Activated B cell treated with CpG ODN at 0.5 μM for 24 hours (primary cell): ENCODE measurements at places on chromosomes 3 and 15.

GRCh38 chr3:48428088-48428571 lies 1.8 kb downstream of the PLXNB1 start:
- peak overlapping the region; percentile 51 for H3K4me3 ChIP-seq
- no peak for DNase-seq
- peaks cover 9% of the 10 kb centered on the region for H3K27me3 ChIP-seq
- no peak overlapping the region for H3K27ac ChIP-seq
- peaks cover 8% of the 10 kb centered on the region for H3K36me3 ChIP-seq

DNA sequence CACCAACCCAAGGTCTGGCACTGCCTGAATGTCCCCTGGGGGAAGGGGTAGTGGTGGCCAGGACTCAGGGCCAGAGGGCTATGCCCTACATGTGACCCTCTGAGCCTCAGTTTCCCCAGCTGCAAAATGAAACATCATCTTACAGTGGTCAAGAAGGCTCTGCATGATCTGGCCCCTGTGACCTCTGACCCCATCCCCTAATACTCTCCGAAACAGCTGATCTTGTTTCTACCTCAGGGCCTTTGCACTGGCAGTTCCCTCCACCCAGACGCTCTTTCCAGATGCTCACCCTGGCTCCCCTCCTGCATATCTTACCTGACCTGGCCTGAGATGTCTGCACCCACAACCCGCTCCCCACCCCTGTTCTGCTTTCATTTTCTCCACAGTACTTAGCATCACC lies 21.8 kb downstream of the PLXND1 start:
- H3K36me3 ChIP-seq: no peaks in the 10 kb centered on the region
- no peak overlapping the region for H3K4me3 ChIP-seq
- no peaks in the 10 kb centered on the region for H3K27me3 ChIP-seq
- no peak overlapping the region for H3K27ac ChIP-seq
- peaks cover 9% of the 10 kb centered on the region for H3K4me1 ChIP-seq
- DNase-seq: no peak

DNA sequence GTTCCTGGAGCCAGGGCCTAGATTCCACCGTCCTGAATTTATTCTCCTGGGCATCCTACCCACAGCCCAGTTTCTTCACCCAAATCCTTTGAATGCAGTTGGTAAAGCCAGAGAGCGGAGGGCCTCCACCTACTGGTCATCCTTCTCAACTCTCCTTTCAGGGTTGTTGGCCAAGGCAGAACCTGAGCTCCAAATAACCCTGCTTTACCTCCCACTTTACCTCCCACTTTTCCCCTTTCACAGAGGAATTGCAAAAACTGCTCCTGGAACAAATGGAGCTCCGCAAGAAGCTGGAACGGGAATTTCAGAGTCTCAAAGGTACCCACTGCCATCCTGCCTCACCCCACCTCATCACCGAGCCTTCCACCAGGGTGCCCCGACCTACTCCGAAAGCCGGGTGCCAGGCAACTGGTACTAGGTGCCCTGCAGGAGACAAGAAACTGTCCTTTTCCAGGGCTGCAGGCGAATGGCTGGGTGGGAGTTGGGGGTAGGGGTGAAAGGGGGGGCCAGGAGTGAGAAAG lies 6.8 kb downstream of the SKOR1 start:
- H3K4me1 ChIP-seq: peaks cover 52% of the 10 kb centered on the region
- no peak overlapping the region for H3K27ac ChIP-seq
- no peaks in the 10 kb centered on the region for H3K36me3 ChIP-seq
- no peak for DNase-seq
- no peak overlapping the region for H3K4me3 ChIP-seq

GRCh38 chr3:100516232-100516631 lies 23.8 kb downstream of the TMEM45A start:
- no peaks in the 10 kb centered on the region for H3K4me1 ChIP-seq
- no peak for DNase-seq
- H3K27me3 ChIP-seq: no peaks in the 10 kb centered on the region
- H3K27ac ChIP-seq: no peak overlapping the region
- no peak overlapping the region for H3K4me3 ChIP-seq

GRCh38 chr3:40211579-40211978 lies 97.9 kb upstream of the EIF1B start:
- H3K4me3 ChIP-seq: no peak overlapping the region
- no peaks in the 10 kb centered on the region for H3K4me1 ChIP-seq
- H3K27me3 ChIP-seq: no peaks in the 10 kb centered on the region
- no peak overlapping the region for H3K27ac ChIP-seq

DNA sequence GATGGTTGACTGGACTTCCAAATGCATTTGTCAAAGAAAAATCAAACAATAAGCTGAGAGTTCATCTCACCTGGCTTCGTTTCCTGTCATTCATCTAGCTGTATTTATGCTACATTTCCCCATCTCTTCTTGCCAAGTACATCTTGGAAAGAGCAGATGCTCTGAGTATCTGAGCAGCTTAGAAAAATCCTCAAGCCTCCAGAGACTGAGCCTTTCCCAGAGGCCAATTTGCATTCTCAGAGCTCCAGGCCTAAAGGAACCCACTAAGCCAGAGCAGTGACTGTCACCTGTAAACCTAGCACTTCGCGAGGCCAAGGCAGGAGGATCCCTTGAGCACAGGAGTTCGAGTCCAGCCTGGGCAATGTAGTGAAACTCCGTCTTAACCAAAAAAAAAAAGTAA lies 100.5 kb downstream of the XXYLT1 start:
- peaks cover 2% of the 10 kb centered on the region for H3K27me3 ChIP-seq
- no peak overlapping the region for H3K27ac ChIP-seq
- H3K4me3 ChIP-seq: no peak overlapping the region
- no peaks in the 10 kb centered on the region for H3K36me3 ChIP-seq
- no peak for DNase-seq
- H3K4me1 ChIP-seq: peaks cover 11% of the 10 kb centered on the region

GRCh38 chr3:100893590-100893989 lies 99.6 kb downstream of the ABI3BP start:
- DNase-seq: no peak
- no peak overlapping the region for H3K4me3 ChIP-seq
- H3K4me1 ChIP-seq: no peaks in the 10 kb centered on the region
- H3K27ac ChIP-seq: no peak overlapping the region
- H3K27me3 ChIP-seq: no peaks in the 10 kb centered on the region

DNA sequence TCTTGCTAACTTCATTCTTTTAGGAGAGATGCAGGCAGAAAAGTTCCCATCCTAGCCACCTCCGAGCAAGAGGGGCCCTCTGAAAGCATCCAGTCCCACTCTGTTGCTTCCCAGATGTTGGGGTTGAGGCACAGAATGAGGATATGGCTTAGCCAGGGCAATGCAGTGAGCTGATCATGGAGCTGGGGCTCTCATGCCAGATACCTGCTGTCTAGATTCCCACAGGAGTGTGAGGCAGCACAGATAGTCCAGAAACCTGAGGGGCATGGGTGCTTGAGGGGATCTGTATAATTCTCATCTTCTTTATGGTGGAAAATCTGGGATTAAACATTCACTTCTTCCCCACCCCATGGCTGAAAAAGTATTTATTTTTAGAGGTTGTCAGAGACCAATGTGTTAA lies 1.2 kb downstream of the SLC22A13 start:
- no peak overlapping the region for H3K4me3 ChIP-seq
- H3K27ac ChIP-seq: no peak overlapping the region
- no peaks in the 10 kb centered on the region for H3K36me3 ChIP-seq
- H3K27me3 ChIP-seq: no peaks in the 10 kb centered on the region
- H3K4me1 ChIP-seq: peaks cover 19% of the 10 kb centered on the region

- no peak overlapping the region for H3K27ac ChIP-seq
- DNase-seq: no peak
- no peak overlapping the region for H3K4me3 ChIP-seq
- peaks cover 52% of the 10 kb centered on the region for H3K27me3 ChIP-seq
- peaks cover 10% of the 10 kb centered on the region for H3K4me1 ChIP-seq
These were observed 1.5 kb downstream of the SEMA6D start for GRCh38 chr15:47718497-47719437.

DNA sequence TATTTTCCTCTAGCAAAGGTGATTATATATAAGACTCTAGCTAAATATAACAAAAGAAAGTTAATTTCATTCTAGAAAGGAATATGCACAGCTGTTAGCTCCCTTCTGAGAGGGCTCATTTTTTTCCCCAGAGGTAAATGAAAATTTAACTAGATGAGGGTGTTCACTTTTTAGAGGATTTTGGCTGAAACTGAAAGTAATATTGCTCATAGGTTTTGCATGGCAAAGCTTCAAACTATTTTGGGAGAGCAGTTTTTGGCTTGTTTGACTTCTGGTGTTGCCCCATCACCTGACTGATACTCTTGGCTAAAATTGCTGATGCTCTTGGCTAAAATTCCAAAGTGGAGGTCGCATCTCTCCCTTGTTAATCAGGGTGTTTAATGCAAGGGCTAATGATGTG lies 311.9 kb downstream of the EDEM1 start:
- H3K36me3 ChIP-seq: no peaks in the 10 kb centered on the region
- peaks cover 9% of the 10 kb centered on the region for H3K27me3 ChIP-seq
- no peak overlapping the region for H3K4me3 ChIP-seq
- peaks cover 6% of the 10 kb centered on the region for H3K4me1 ChIP-seq
- DNase-seq: no peak
- no peak overlapping the region for H3K27ac ChIP-seq
